ENCODE measurements at places on chromosomes 11 and 22.

- DNase-seq, result no peak
These were observed 211.4 kb upstream of the NARS2 start for GRCh38 chr11:78786086-78786485.

DNA sequence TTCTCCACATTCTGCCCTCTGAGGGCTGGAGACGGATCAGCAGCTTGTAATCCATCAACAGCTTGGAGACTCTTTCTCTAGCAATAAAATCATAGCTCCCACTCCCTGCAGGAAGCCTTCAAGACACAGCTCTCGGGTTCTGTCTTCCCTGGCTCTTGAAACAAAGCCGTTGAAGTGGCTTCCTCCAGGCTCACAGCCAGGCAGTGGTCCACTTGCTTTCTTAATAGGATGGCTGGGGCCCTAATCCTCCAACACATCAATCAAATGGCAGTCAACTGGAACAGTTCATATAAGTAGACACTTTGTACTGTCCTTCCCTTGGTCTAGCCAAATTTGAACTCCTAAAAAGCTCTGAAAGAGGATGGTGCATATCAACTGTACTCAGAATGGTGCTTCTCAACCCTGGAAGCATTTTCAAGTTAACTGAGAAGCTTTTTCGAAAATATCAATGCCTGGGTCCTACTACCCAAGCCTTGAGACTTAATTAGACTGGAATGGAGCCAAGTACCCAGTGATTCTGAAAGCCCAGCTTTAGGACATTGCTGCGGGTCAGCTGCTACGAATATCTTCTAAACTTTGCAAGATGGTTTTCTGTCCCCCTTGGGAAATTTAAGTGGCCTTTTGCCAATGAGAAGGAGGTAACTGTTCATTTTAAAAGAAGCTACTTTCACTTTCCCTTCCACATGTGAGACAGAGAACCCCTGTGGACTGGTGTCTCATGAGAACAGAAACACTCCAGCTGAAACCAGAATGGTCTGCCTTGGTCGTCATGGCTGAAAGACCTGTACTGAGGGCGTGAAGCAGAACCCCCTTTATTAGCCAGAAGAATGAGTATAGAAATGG lies 74.7 kb downstream of the SC5D start:
- DNase-seq, result no peak

DNA sequence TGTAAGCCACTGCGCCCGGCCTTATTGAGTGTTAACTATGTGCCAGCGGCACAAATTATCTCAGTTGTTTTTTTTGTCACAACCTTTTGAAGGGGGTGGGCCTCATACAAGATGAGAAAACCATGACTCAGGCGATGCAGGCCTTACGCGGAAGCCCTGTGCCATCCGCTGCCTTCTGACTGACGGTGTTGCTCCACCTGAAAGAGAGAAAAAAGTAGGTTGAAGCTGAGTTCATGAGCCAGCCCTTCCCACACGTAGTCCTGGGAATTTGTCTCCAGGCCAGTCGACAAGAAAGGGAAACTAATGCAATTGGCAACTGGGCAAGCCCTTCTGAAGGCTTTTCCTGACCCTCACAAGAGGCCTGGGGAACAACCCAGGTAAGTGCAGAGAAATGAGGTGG lies 96.9 kb upstream of the CRYBB3 start:
- DNase-seq, result no peak

GRCh38 chr22:38871360-38872171 lies 450 bp downstream of the CBX6 start:
- DNase-seq, result no peak

- DNase-seq, result peak; percentile 68
These were observed 753.1 kb upstream of the ARHGAP42 start for GRCh38 chr11:99934008-99934407.

GRCh38 chr11:91804042-91804441 lies 420.6 kb upstream of the FAT3 start:
- no peak for DNase-seq

GRCh38 chr11:3108183-3108721 lies 51.0 kb upstream of the CARS1 start:
- no peak for DNase-seq

GRCh38 chr11:4093519-4094347 lies 866 bp upstream of the RRM1 start:
- no peak for DNase-seq

- DNase-seq, result no peak
These were observed 48.9 kb upstream of the TCF20 start for GRCh38 chr22:42319386-42319785.

- DNase-seq, result peak; percentile 80
These were observed 1.2 kb downstream of the ARHGEF17 start for GRCh38 chr11:73308961-73309919.

GRCh38 chr11:35905646-35906276 lies 38.1 kb upstream of the LDLRAD3 start:
- DNase-seq, result no peak

- no peak for DNase-seq
These were observed 3.2 kb downstream of the TMEM151A start for GRCh38 chr11:66294626-66295620.

GRCh38 chr11:71459767-71460320 lies 6.8 kb downstream of the NADSYN1 start:
- DNase-seq, result no peak

DNA sequence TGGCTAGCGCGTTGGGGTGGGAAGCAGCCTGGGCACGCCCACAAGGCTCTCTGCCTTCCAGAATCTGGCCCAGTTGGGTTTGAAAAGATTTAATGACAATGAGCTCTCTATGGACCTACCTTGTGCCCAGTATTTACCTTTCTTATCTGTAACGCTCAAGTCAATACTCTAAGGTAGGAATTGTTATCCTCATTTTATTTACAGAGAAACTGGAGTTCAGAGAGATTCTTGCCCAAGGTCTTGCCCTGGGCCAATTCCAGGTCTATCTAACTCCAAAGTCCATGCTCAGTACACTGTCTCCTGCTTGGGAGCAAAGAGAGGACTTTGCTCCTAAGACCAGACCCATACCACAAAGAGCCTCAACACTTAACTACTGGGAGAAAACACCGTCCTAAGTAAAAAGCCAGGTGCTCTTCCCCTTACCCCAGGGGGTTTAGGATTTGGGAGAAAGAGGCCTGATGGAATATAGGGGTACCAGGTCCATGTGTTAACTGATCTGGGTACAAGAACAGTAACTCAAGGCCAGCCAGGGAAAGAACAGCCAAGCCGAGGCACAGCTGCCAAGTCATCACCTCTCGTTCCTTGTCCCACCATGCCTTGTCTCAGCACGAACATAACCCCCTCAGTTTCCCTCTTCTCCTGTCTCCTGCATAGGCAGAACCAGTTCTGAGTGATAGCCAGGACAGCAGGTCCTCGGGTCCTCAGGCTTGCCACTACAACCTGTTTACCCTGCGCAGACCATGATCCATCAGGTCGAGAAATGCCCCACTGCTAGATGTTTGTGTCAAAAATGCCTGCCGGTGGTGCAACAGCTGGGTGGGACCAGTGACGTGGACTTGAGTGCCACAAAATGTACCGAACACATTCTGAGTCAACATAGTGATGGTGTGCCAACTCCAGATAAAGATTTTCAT lies 14.6 kb downstream of the APOA4 start:
- DNase-seq, result no peak

DNA sequence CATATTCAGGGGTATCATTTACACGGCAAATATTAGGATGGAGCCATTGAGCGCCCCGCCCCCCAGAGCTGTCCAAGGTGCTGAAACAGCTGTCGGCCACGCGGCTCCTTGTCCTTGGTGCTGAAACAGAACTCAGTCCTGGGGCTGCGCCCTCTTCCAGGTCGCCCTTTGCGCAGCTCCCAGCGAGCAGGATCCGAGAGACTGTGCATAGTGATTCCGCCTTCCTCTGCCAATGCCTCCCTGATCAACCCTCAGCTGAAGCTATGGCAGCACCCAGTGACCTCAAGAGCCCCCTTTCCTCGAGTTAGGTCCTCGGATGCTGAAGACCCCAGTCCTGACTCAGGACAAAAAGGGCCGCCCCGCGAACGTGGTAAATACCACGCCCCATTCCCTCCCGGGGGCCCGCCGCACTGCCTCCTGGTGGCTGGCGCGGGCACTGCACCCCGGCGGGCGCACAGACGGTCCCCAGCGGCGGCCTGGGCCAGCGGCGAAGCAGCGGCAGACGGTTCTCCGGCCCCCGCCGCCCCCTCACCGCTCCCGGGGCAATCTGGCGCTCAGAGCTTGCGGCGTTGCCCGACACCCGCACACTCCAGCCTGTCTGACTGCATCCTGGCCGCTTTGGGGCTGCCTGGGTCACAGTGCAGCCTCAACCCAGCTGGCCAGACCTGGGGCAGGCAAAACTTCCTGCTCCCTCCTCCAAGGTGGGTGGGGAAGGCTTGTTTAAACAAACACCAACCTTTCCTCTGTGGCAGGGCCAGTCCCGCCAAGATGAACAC lies 13.4 kb downstream of the SYT7 start:
- no peak for DNase-seq

GRCh38 chr11:74546752-74547151 lies 45.6 kb upstream of the POLD3 start:
- no peak for DNase-seq

DNA sequence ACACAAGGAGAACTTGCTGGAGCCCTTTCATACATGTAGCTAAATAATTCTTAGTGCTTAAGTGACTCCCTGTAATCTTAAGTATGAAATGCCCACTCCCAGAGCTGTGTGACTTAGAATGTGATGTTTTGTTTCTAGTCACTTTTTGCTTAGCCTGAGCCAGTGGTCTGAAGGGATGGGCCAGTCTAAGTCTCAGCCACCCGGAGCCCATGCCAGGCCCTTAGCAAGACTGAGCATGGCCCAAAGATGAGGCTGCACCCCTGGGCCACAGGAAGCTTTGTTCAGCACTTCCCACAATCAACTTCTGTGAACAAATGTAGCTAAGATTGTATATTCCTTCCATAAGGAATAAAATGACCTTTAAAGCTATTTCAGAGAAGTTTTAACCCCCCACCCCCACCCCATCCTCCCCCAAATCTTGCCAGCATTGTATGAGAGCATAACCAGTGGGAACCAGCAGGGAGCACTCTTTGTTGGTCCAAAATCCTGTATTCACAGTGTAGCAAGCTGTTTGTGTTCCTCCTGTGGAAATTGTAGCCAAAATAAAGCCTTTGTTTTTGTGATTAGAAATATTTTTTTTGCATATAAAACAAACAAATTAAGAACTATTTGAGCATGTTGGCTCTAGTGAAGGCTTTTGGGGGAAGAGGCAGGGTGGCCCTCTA lies 73.8 kb upstream of the GAL start:
- DNase-seq, result no peak

GRCh38 chr11:45455536-45455935 lies 169.4 kb upstream of the SYT13 start:
- no peak for DNase-seq

DNA sequence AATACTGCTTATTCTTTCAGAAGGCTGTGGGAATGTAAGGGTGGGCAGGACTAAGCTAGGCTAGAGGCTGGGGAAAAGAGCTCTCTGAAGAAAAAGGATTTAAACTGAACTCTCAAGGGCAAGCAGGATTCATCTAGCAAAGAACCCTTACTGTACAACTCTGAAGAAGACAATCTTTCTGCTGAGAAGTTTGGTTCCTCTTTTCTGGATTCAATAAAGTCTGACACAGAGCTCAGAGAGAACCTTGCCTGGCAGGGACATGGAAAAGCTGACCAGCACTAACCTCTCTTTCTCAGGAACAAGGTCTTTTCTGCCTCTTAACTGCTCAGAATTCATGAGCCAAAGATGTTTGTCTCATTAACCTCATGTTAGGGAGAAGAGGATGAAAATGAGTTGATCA lies 388.4 kb upstream of the DDI1 start:
- DNase-seq, result no peak

GRCh38 chr11:64245797-64246620 lies 734 bp downstream of the PPP1R14B start:
- DNase-seq, result peak; percentile 70

DNA sequence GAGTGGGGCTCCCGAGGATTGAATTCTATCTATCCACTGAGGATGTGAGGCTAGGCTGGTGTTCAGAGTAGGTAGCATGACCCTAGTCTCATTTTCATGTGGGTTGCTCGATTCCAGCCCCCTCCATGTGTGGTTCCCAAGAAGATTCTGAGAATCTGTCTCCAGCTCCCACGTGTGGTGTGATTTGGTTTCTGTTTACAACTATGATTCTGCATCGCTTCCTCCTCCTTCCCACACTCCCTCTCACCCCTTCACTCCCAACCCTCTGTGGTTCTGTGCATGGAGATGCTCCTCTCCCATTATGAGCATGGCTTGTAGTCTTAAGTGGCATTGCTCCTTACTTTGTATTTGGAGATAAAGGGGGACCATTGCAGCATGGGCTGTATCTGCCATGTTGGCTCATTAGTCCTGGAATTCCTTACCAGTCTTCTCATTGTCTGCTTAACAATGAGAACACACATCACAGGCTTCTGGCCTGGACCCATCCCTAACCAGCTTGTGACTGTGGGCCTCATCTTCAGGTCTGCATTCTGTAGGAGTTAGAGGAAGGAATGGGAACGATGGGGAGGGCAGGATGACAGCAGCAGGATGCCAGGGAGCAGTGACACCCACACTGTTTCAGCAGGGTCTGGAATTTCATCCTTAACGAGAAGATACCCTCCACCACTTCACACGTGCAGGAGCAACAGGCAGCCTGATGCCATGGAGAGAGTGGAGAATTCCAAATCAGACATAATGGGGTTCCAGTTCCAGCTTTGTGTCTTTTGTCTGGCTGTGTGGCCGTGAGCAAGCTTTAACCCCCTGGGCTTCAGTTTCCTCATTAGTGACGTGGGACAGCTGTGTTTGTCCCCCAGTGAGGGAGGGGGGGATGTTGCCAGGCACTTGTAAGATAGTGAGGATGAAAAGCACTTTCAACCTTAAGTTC lies 86.0 kb downstream of the CCDC81 start:
- DNase-seq, result no peak

DNA sequence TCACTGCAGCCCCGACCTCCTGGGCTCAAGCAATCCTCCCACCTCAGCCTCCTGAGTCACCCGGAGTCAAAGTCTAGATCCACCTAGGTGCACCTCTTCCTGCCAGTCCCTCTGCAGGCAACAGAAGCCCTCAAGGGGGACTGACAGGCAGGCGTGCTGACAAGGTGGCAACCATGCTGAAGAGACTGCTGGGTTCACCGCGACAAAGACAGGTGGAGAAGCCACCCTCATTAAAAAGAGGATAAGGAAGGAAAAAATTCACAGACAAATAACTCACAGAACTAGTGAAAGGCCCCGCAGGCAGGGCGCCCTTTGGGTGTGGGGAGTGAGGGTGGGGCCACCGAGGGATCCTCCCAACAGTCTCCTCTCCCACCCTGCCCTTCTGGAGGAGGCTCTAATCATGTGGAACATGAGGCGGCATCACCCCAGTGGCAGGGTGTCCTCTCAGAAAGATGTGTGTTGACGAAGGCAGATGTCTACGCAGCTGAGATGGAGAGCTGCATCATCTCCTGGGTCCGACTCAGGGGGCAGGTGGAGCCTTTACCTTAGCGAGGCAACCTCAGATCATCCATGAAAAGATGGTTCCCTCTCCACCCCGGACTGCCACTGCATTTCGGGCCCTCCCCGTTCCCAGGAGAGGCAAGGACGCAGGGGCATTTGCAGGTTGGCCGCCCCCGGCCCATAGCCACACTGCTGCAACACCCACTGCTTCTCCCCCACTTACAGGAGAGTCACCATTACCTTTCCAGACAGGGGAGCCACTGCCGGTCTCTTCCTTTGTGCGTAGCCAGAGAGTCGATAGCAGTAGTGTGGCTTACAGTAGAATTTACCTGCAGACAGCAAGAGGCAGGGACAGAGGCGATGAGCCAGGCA lies 91.2 kb upstream of the BID start:
- DNase-seq, result no peak
